Diencephalon (tissue), 1 donor: ENCODE measurements at places on chromosomes 1 and 21. TPM values are rescaled to one million over a fixed set of nuclear protein-coding genes. Genes with fewer than 3 reads are reported as not detected.

SLC5A9 gene
- total RNA-seq, result 0.46 TPM

CFAP74 gene
- total RNA-seq, result 1.8 TPM

EPHA8 gene
- 10.4 TPM for total RNA-seq

OPRD1 gene
- total RNA-seq, result 2.8 TPM

NTRK1 gene
- total RNA-seq, result 6.2 TPM

JAM2 gene
- total RNA-seq, result 20.8 TPM

LYPD8 gene
- not detected for total RNA-seq

AMY1B gene
- total RNA-seq, result not detected

PODN gene
- 1.2 TPM for total RNA-seq

PSMD4 gene
- 113 TPM for total RNA-seq

GJA9 gene
- not detected for total RNA-seq

KIF2C gene
- total RNA-seq, result 6.5 TPM

RGS18 gene
- 1.8 TPM for total RNA-seq

SLC26A9 gene
- not detected for total RNA-seq

OR2AK2 gene
- 2.1 TPM for total RNA-seq

LMX1A gene
- total RNA-seq, result 3.7 TPM
